Stimulated activated CD4-positive, alpha-beta T cell treated with anti-CD3 and anti-CD28 coated beads, Interleukin-1b, Interleukin-23, amount 100 ng/mL, for 1 hour (primary cell): ENCODE measurements at places on chromosomes 11 and 22.
A peak's percentile ranks its signal among the peaks of the same experiment; 100 is the strongest.

GRCh38 chr22:45164270-45165088 lies 754 bp downstream of the NUP50 start:
- peak; percentile 17 for DNase-seq

DNA sequence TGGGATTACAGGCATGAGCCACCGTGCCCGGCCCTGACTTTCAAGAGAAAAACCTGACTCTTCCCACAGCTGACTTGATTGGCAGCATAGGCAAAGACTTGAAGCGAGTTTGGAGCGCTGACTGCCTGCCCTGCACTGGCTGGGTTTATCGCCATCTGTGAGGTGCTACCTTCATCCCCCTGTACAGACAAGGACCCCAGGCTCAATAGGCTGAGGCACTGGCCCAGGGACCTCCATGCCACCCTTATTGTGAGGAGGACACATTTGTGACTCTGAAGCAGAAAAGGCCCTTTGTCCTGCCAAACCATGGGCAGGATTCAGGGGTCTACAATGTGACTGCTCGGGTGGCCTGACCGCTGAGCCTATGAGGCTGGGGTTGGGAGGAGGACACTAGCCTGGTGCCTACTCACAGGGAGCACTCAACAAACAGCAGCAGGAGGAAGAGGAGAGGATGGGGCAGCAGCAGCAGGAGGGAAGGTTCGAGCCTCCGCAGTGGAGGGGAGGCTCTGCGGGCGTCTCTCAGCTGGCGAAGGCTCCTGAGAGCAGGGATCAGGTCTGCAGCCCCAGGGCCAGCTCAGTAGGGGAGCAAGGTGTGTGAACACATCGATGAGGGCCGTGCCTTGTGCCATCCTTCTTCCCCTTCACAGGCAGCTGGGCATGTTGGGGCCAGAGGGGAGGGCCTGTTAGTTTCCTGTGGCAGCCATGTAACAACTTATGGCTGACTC lies 72.9 kb upstream of the WNT7B start:
- no peak for DNase-seq

DNA sequence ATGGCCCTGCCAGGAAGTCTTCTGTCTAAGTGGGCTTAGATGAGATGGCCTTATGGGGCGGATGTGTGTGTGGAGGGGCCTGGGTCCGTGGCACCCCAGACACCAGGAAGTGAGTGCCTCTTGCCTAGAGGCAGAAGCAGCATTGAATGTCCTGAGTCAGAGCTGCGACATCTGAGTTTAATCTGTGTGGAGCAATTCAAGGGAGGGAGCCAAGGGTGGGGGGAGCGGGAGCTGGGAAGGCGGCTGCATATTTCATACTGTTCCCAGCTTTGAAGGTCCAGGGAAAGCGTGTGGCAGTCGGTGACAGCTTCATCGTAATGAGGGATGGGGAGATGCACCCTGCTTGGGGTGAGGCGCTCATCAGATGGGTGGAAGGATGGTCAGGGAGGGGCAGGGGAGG lies 73.5 kb upstream of the THY1 start:
- DNase-seq: no peak

DNA sequence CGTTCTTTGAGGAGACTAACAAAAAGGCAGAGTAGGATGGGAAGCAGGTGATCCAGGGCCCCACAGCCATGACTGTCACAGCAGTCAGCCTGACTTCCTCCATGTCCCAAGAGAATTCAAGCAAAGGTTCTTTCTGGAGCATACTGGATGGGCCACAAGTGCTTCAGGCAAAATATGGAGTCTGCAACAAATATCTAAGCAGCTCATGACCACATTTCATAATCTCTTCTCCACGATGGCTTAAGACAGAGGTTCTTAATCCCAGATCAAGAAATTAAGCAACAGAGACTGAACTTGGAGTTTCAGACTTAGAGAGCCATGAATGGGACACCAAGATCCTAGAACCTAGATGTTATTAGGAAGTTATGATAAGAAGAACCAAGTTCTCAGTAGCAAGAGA lies 31.6 kb downstream of the GUCY1A2 start:
- no peak for DNase-seq

GRCh38 chr11:88415495-88415894 lies 78.0 kb upstream of the CTSC start:
- no peak for DNase-seq

DNA sequence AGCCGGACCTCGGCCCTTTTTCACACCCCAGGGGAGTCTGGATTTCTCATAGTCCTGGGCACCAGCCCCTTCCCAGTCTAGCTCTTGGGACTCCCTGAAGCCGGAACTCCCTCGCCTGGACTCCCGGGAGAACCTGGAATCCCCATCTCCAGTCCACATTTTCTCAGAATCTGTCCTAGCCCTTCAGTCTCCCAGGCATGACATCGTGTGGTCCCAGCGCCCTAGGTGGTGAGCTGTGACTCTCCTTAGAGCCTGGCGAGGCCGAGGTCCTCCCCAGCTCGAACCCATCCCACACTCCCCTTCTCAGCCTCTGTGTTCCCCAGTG lies 673 bp upstream of the DUSP18 start:
- DNase-seq: no peak

DNA sequence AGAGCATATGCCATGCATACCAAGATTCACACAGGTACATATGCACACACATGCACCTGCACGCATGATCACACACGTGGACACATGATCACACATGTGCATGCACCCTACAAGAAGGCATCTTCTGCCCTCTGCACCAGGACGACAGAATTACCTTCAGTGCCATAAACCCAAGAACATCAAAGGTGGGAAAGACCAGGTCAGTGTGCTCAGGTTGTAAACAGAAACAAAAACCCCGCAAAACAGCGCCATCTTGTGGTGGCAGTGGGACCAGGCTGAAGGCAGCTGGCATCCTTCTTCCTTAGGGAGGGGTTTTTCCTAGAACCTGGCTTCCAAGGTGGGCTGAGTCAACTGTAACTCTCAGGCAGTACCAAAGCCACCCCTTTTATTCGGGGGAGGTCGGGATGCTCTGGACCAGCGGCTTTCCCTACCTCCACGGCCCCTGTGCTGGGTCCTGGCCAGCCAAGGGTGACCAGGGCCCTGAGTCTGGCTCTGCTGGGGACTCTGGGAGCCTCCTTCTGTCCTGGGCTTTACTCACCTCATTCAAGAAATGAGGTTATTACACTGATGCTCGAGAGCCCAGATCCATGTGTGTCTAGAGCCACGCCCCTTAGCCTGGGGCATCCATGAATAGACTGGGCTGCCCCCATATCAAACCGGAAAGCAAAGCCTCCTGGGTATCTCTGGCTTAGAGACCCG lies 69.4 kb upstream of the FGF3 start:
- peak; percentile 46 for DNase-seq
